ENCODE measurements at places on chromosomes 5 and 9.

- DNase-seq = peak; percentile 45
Observed at GRCh38 chr5:5140479-5141338, 579 bp downstream of the ADAMTS16 start.

DNA sequence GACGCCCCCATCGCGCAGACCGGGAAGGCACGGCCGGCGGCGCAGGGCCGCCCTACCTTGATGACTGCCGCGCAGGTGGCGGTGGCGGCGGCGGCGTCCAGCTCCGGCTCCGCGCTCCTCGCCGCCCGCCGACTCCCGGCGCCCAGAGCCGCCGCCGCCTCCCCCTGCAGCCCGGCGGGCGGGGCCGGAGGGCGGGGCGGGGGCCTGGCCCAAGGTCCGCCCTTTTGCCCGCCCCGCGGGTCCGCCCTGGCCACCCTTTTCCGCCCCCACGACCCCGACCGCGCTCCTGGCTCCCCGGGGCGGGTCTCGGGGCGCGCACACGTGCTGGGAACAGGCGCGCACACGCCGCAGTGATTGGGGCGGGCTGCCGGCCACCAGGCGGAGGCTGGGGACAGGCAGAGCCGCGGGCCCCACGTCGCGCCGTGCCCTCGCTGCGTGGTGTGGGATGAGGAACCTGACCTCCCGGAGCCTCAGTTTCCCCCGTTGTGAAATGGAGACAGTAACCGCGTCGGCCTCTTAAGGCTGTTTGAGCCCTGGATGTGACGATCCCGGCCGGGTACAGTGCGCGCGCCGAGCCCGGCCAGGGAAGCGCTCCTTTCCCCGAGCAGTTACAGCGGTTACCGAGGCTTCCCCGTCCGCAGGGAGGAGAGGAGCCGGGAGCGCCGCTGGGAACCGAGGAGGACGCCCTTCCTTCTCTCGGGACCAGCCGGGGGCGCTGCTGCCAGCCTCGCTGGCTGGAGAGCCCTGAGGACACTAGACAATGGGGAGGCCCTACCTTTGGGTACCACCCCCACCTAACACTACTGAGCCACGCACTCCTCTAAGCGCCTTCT lies at the start of gene CORO2A:
Gene CORO2A (minus strand): TSS at position 135 of the 833 bp plus-strand sequence. CDS start 34,977 bp downstream, outside the sequence.
- peak; percentile 84 for DNase-seq

DNA sequence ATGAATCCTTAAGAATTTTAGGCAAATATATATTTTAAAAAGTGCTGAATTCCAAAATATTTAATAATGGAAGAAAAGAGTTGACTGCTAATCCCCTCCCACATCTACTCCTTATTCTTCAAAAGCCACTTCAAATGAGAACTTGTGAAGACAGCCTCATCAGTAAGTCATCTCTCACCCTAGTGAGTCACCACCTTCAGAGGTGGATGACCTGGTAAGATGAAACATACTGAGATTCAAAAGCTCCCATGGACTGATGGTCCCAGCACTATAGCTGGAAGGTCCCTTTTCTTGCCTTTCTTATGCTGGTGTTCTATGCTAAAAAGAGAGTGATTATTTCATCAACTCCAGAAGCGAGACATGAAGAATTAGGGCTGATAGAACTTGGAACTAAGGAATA lies 37.8 kb upstream of the SPDL1 start:
- no peak for DNase-seq

DNA sequence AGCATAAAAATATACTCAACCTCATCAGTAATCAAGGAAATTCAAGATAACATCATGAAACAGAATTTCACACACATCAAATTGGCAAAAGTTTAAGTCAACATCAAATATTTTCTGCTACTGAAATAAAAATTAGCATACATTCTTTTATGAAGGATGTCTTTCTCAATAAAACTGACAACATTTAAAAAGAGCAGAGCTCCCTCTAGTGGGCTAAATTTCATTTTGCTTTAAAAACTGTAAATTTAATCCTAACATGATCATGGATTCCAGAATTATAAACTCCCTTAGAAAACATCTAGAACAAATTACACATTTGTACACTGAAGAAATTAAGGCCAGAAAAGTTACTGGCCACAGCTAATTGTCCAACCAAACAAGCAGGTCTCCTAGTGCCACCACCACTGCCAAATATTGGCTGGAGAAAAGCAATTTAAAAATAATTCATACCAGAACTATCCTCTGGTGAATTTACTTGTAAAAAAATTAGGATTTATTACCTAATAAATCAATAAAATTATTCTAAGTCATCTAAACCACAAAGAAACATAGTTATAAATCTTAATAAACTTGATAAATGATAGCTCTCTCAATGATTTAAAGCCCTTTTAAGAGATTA lies 31.2 kb downstream of the DEPDC1B start:
- peak; percentile 56 for DNase-seq

DNA sequence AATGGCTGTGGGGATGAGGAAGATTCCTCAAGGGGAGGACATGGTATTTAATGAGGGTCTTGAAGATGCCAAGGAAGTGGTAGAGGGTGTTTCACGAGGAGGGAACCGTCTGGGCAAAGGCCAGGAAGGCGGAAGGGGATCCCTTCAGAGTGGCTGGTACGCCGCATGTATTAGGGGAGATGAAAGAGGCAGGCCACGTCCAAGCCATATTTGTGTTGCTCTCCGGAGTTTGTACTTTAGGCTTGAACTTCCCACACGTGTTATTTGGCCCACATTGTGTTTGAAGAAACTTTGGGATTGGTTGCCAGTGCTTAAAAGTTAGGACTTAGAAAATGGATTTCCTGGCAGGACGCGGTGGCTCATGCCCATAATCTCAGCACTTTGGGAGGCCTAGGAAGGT lies 1.2 kb downstream of the FXN start:
- DNase-seq = no peak

DNA sequence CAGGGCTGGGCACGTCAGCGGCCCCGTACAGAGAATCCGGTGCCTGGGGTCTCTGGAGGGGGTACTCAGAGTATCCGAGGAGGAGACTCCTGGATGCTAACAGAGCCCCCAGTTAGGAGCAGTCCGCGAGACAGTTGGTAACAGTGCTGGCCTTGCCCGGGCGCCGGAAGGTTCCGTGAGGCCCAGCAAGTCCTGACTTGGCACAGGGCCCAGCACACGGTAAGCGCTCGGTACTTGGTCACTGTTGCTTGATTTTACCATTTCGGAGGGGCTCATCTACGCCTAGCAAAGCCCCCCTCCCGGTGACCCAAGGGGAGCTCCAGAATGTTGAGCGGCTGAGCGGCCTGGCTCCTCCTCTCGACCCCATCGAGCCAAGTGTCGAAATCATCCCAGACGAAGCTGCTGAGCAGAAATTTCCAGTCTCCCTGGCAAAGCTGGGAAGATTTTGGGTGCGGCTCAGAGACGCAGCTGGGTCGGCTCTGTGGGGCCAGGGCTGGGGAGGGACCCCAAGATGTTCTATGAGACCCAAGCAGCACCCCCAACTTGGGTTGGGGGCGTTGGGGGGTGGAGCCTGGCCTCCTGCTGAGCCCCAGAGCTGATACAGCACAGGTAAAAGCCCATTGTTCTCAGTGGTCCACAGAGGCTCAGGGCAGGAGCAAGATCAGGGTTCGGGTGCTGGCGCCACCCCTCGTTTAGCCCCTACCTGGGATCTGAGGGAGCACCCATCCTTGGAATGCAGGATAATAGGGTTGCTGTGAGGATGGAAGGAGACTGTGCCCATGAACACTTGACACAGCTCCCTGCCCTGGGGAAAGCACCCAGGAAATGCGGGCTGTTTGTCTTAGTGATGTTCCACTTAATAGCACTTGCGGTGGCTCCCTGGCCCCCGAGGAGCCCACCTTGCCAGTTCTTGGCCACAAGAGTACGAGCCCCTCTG lies 137.2 kb downstream of the C9orf50 start:
- peak; percentile 86 for DNase-seq

- no peak for DNase-seq
Observed at GRCh38 chr9:121670431-121670830, 19.0 kb downstream of the DAB2IP start.

- DNase-seq = no peak
Observed at GRCh38 chr5:31427013-31427723, 104.7 kb downstream of the DROSHA start.

DNA sequence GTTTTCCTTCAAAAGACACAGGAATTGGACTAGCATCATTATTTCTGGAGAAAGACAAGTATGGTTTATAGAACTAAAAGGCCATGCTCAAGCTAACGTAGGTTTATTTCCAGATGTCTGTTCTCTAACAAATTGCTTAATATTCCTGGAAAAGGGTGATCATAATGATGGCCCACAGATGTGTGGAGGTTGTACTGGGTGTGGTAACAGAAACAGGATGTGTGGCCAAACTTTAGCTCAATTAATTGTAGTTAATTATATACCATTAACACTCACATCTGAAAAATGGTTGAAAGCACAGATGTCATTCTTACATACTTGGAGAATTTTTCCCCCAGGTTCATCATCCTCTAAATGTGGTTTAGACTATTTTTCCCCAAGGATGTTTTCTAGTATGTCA lies 292.7 kb upstream of the RASA1 start:
- DNase-seq = no peak

- DNase-seq = no peak
Observed at GRCh38 chr5:31487506-31487905, 44.4 kb downstream of the DROSHA start.

GRCh38 chr5:56856541-56857178 lies 41.3 kb downstream of the MAP3K1 start:
- DNase-seq = peak; percentile 14

DNA sequence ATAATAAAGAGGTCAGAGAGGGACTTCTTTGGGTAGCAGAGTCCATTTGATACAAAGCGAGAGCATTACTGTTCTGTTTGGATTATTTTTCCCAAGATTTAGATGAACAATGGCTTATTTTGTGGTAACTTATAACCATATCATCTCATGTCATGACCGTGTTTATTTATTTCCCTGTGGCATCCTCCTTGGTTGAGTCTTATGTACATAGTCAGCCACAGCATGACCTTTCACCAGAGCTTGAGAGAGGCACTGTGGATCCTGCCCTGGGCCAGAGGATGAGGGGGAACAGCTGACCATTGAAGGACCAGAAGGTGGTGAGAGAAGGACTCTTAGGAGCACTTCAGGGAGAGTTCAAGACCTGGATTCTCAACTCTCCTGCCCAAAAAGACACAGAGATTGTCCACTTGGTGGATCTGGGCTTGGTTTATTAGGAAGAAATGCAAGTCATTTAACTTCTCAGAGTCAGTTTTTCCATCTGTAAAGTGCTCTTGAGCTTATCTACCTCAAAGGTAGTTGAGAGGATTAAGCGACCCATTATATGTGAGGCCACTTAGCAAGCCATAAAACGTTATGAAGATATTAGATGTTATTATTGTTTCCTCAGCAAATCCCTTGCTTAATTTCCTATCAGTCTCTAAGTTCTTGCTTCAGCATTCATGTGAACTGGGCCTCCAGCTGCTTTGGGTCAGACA lies 51.4 kb downstream of the PPIC start:
- no peak for DNase-seq

- peak; percentile 75 for DNase-seq
Observed at GRCh38 chr5:175464074-175464941, 14.1 kb upstream of the SFXN1 start.

- no peak for DNase-seq
Observed at GRCh38 chr5:79069488-79070349, at the start of the genes BHMT2 and DMGDH. BHMT2 (plus strand) TSS chr5:79069767; CDS start chr5:79069783, 16 bp downstream. DMGDH (minus strand) TSS chr5:79069674; CDS start chr5:79069620, 54 bp downstream.

GRCh38 chr9:99628849-99629620 lies 192.7 kb upstream of the NR4A3 start:
- no peak for DNase-seq

GRCh38 chr9:119435076-119435475 lies 65.8 kb upstream of the BRINP1 start:
- DNase-seq = no peak

- no peak for DNase-seq
Observed at GRCh38 chr9:111909444-111909843, 12.8 kb downstream of the UGCG start.

- DNase-seq = no peak
Observed at GRCh38 chr5:143102411-143102810, 301.1 kb downstream of the NR3C1 start.

GRCh38 chr5:1883925-1884677 lies 1.4 kb upstream of the IRX4 start:
- no peak for DNase-seq

DNA sequence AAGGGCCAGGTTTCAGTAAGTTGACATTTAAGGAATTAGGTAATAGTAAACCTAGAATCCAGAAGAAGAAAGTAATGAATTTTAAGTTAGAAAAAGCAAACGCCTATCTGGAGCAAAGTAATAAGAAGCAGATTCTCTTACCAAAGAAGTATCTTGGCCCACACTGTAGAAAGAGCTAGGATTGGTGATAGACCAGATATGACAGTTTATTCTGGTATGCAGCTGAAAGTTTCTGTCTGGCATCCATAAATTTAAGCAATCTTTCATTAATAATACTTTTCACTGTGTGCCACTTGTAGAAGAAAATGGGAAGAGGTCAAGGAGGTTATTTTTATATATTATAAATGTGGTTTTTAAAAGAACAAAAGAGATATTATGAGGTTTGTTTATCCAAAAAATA lies 3.0 kb downstream of the RECK start:
- DNase-seq = no peak

GRCh38 chr9:92634712-92635605 lies 35.0 kb downstream of the IPPK start:
- DNase-seq = peak; percentile 61

- DNase-seq = peak; percentile 53
Observed at GRCh38 chr5:61809651-61810050, 477.6 kb downstream of the ZSWIM6 start.

GRCh38 chr5:1663186-1663585 lies 136.5 kb downstream of the MRPL36 start:
- DNase-seq = no peak

- no peak for DNase-seq
Observed at GRCh38 chr5:163496286-163496685, 9.1 kb upstream of the MAT2B start.

DNA sequence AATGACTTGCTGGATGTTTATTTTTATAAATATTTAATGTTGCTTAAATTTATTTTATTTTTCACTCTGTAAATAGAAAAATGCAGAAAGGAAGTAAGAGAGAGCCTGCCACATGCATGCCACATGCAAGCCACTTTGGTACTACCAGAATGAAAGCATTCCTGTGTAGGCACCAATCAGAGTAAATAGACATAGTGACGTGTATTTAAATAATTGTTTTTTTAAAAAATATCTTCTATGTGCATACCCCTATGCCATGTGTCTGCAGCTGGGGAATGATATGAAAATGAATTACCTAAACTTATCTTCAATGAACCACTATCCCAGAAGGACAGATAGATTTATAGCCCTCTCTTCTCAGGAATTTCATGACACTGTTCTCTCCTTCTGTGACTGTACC lies 651.5 kb upstream of the RIOK2 start:
- no peak for DNase-seq

GRCh38 chr5:58542709-58543108 lies 40.2 kb upstream of the RAB3C start:
- no peak for DNase-seq
